ENCODE measurements at places on chromosomes 7 and 10.

DNA sequence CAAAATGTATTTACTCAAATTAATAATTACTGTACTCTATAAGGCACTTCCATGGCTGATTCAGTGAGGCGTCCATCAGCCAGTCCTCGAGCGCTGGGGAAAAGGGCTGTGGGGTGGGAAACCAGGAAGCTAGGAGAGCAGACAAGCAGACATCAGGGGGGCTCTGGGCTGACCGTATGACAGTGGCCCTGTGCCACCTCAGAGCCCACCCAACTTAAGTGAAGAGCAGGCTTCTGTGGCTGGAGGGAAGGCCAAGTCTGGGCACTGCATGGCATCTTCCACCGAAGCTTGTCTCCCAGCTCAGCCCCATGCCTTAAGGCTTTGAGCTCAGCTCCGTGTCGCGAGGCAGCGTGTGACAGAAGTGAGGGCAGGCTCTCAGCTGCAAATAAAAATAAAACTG, 464.5 kb upstream of the ZMIZ1 start:
- DNase-seq = no peak

GRCh38 chr10:5485290-5485689, 14.1 kb downstream of the CALML5 start:
- no peak for DNase-seq

GRCh38 chr7:132402096-132402495, 174.2 kb downstream of the PLXNA4 start:
- DNase-seq = no peak

- no peak for DNase-seq
Measured at GRCh38 chr7:2958416-2959102, 85.1 kb downstream of the CARD11 start.

GRCh38 chr7:155289949-155290501, 7.7 kb upstream of the INSIG1 start:
- no peak for DNase-seq

DNA sequence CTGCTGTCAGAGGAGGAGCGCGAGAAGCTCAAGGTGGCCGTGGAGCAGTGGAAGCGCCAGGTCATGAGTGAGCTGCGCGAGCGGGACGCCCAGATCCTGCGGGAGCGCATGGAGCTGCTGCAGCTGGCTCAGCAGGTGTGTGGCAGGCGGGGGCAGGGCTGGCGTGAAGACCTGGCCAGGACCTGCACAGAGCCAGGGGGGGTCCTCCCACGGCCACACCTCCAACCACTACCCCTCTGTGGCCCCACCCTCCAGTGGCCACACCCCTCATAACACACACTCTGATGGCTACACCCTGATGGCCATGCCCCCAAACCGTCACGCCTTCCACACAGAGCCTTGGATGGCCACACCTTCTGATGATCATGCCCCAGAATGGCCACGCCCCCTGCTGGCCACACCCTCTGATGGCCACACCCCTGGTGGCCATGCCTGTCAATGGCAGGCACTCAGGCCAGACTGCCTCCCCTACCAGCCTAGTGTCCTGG, 23.4 kb upstream of the DPYSL4 start:
- DNase-seq = peak; percentile 72

- no peak for DNase-seq
Measured at GRCh38 chr10:15320522-15321203, 50.4 kb downstream of the FAM171A1 start.

DNA sequence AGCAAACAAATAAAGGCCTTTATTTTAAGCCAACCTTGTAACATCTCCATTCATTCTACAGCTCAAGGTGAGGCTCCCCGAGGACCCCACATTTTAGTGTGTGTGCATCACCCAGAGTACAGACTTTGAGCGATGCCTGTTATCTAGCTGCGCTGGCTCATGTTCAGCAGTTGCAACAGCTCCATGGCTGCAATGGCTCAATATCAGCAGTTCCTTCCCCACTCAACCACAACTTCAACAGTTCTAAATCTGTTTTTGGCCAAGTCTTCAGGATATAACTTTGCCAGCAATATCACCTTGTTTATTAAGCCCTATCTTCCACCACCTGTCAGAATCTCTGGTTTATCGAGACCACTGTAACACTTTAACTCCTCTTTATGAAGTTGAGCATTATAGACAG, 95.8 kb downstream of the WNT2 start:
- peak; percentile 61 for DNase-seq

DNA sequence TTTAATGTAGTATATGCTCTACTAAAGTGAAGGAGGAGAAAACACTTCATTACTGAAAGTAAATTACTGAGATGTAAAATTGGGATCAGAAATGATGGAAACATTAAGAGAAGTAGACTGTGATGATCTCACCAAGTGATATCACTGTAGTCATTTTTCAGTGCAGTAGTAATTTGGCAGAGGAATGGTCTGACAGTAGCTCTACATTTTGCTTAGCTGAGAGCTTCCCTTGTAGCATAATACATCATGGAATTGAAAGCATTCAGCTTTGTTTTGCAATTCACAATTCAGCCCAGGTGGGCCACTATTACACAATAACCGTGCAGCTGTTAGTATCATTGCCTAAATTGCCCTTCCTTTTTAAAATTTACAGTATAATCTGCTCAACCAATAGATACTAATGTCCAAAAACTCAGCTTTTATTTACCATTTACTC, 19.4 kb upstream of the CABCOCO1 start:
- no peak for DNase-seq

DNA sequence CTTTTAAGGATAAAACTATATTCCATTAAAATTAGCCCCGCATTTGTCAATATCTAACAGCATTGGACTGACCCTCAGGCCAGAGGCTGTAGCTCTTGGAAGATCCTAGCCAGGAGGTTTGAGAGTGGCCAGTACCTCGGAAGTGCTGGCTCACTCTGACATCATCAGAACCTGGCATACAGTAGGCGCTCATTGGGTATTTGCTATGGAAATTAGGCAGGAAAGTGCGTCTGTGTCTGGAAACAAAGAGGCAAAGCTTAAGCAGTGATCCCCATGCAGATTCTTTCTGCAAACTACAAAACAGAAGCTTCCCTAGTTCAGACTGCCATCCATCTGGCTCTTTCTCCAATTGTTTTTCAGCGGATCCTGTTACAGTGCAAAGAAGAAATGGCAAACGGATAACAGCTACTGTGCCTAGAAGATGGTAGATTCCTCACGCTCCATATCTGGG, 1.7 kb upstream of the PRKCQ start:
- no peak for DNase-seq

DNA sequence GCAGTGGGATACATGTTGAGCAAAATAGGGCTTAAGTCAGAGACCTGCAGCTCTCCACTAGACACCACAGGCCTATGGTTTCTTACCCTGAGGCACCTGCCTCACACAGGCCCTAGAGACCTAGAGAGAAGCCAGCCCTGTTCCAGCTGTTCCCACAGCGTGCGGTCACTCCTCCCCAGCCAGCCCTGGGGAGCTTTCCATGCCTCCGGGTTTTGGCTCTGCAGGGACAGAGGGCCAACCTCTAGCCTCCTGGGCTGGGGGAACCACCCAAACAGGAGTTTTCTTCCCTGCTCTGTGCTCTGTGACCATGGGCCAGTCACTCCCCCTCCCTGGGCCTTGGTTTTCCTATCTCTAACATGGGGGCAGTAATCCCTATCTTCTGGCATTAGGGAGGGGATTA, 33.0 kb downstream of the SH2B2 start:
- DNase-seq = no peak

DNA sequence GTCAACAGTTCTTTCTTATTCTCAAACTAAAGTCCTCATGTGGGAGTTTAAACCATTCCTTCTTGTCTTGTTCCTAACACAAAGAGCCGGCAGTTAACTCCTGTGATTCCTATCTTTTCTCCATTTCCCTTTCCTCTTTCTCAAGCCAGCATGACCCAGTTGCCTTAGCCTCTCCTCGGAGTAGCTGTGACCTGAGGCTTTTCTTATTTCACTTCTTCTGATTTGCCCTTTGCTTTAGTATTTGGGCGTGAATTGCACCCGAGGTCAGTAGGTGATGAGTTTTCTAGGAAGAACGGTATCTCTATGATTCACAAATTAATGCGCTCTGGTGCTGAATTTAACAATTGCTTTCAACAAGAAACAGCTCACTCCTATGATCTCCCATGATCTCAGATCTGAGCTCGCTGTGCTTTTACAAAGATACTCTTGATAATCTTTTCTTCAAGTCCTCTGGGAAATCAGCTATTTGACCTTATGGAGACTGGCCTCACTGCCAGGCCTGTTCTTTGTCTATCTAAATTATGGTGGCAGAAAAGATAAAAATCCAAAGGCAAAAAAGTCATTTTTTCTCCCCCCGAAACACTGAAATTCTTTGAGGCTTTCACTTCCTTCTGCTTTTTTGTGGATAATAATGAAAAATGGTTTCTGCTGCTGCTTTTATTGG, 184.6 kb downstream of the JCAD start:
- DNase-seq = no peak

DNA sequence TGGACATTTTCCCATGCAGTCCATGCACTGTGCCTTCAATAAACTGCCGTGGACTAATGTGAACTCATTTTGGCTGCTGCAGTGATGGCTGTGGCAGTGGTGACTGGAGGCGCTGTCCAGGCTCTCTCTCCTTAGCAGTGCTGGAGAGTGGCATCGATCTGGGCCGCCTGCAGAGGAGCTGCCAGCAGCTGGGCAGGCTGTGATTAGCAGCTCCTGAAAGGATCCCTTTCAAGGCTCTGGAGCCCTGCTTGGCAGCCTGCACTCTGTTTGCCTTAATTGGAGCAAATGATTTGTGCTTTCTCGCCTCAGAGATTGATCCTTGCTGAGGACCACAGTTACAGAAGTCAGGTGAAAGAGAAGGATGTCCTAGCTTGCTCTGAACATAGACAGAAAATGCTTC, 130.1 kb upstream of the VWC2 start:
- DNase-seq = peak; percentile 60

DNA sequence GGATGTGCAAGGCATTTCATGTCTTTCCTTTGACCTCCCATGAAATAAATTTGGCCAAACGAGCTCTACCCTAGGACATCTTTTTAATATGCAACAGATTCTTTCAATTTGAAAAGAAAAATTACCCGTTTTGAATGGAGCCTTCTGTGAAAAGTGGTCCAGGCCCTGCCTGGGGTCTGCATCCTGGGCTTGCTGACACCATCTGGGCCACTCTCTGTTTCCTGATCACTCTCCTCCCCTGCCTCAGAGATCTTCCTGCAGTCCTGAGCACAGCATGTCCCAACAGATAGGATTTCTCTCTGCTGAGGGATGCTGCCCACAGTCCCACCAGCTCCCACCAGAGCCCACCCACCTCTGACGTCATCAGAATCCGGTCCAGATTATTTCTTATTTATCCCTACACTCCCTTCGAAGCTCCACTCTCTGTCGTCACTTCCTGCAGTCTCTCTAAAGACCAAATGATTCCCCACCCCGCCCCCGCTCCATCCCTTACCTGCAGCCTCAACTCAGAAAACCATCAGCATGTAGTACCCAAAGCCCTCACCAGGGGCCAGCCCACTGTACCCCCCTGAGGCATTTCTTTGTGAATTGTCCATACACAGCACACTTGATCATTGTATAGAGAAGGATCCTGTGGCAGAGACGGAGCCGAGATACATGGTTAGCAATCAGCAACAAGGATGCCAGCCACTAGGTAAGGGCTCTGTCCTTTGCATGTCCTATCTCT, 192.1 kb upstream of the MGMT start:
- peak; percentile 43 for DNase-seq

GRCh38 chr7:70502117-70502863, 629.7 kb upstream of the GALNT17 start:
- DNase-seq = no peak

GRCh38 chr7:73549176-73549575, 8.3 kb downstream of the BCL7B start:
- DNase-seq = no peak

DNA sequence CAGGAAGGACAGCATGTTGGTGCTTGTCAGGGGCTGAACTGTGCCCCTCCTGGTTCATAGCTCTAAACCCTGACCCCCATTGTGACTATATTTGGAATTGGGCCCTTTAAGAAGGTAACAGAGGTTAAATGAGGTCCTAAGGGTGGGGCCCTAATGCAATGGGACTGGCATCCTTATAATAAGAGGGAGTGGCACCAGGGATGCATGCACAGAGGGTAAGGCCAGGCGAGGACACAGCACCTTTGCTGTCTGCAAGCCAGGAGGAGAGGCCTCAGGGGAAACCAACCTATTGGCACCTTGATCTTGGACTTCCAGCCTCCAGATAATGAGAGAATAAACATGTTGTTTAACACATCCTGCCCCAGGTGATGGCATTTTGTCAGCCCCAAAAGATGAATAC, 61.3 kb upstream of the EBF3 start:
- DNase-seq = no peak
